ENCODE measurements at places on chromosomes 5 and 9. TPM values are rescaled to one million over a fixed set of nuclear protein-coding genes. Genes with fewer than 3 reads are reported as not detected.

OBP2B gene
- not detected for total RNA-seq

BHMT2 gene
- total RNA-seq, result 0.82 TPM

- no peak for DNase-seq
Observed at GRCh38 chr9:133843751-133844397, 105.7 kb upstream of the SARDH start.

DNA sequence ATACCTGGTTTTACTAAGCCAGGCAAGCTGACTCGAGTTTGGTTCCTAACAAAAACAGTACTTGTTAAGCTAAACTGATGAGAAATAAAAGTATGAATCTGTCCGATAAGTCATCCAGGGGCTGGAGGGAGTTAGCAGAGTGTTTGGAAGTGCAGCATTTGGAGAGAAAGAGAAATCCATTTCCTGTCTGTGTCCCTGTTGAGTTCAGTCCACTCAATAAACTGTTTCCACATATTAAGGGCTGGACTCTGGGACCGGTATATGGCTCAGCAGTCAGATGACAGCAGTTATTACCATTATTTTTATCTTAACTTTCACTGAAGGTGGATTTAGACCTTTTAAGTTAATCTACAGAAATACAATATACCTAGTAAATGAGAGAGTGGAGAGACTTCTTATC lies 130.6 kb upstream of the ADRA1B start:
- no peak for DNase-seq

DNA sequence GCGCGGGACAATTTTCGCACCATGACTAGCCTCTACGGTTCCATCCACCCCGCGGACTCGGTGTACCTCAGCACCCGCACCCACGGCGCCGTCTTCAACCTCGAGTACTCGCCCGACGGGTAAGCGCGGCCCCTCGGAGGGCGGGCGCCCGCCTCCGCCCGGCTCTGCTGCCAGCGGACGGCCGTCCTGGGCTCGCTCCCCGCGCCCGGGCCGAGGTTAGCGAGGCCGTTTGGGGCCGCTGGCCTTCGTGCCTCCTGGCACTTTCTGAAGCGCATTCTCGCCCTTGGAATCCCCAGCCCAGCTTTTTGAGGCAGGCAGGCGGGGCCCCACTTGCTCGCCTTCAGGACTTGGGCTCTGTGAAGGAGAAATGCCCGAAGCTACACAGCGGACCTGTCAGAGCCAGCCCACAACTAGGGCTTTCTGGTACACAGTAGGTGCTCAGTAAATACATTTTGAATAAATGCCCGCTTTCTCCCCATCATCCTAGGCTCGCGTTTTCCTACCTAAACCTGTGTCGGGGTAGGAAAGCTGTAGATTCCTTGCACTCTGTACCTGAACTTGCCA lies 772 bp downstream of the DCAF10 start:
- DNase-seq, result no peak

GRCh38 chr9:135032868-135033460 lies 54.5 kb upstream of the OLFM1 start:
- DNase-seq, result no peak

DNA sequence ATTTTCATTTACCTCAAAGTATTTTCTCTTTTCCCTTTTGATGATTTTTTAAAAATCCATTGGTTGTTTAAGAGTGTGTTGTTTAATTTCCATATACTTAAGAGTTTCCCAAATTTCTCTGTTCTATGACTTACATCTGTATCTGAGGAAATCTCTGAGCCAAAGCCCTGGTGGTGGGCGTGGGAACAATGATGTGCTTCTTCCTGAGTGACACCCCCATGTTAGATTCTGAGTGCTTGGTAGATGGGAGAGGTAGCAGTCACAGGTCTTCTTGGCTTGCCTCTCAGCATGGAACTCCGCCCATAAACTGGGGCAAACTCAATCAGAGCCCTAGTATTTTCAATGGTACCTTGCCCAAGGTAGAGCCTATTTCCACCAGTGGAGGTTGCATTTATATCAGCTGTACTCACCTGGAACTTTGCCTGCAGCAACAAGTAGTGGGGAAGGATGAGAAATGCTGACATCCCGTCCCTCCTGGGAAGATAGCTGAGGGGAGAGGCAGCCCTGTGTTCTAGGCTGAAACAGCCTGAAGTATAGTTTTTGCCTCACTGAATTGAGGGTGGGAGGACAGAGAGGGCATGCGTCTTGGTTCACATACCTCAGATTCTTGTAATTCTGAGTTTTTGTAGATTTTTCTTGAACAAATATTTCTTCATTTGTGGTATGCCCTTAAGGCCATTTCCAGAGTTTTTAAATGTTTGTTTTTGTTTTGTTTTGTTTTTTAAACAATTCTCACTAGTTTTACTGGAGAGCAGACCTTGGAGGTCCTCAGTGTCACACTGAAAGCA lies 26.4 kb downstream of the C9orf43 start:
- DNase-seq, result no peak

GRCh38 chr5:180607861-180608571 lies 16.7 kb upstream of the SCGB3A1 start:
- DNase-seq, result no peak

DNA sequence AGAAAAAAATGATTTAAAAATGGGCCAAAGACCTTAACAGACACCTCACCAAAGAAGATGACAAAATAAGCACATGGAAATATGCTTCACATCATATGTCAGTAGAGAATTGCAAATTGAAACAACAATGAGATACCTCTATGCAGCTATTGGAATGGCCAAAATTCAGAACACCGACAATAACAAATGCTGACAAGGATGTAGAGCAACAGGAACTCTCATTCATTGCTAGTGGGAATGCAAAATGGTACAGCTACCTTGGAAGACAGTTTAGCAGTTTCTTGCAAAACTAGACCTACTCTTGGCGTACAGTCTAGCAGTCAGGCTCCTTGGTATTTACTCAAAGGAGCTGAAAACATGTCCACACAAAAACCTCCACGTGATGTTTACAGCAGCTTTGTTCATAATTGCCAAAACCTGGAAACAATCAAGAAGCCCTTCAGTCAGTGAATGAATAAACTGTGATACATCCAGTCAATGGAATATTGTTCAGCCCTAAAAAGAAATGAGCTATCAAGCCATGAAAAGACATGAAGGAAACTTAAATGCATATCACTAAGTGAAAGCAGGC lies 10.5 kb upstream of the MVB12B start:
- no peak for DNase-seq

- no peak for DNase-seq
Observed at GRCh38 chr9:70802206-70802605, 319.2 kb downstream of the TRPM3 start.

- no peak for DNase-seq
Observed at GRCh38 chr9:72205513-72205912, 56.3 kb downstream of the GDA start.

GRCh38 chr5:145681686-145682085 lies 153.5 kb downstream of the PRELID2 start:
- DNase-seq, result no peak

- no peak for DNase-seq
Observed at GRCh38 chr9:96305171-96305570, 3.2 kb upstream of the HSD17B3 start.

GRCh38 chr9:3337515-3338225 lies 188.1 kb downstream of the RFX3 start:
- no peak for DNase-seq

DNA sequence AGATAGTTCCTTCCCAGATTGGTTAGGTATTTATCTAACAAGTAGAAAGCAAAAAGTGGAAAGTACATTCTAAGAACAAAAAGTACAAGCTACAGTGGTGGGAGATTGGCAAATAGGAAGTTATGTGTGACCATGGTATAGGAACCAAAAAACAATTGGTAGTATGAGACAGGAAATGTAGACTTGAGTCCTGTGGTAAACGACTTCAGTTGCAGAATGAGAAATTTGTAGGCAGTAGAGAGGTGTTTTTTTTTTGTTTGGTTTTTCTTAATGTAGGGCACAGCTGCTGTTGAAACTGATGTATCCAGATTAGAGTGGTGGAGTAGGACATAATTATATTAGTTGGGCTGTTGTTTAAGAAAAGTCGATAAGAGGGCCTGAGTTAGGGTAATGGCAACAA lies 72.0 kb downstream of the CCNH start:
- no peak for DNase-seq

DNA sequence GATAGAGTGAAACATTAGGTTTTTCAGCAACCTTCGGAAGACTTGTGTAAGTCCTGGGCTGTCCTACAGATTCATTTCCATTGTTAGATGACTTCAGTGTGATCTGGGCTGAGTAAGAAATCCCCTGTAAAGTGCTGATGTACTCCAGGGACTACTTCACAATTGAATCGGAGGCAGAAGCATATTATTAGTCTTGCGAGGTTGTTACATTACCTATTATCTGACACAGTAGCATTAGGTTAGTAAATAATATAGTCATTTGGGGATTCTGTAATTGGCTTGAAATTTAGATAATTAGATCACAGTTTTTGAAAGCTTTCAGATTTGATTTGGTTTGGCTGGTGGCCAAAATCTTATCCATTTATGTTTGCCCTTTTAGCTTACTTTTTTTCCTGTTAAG lies 62.4 kb downstream of the DMRT1 start:
- no peak for DNase-seq

- DNase-seq, result no peak
Observed at GRCh38 chr9:118529210-118529609, 825.0 kb downstream of the TLR4 start.

DNA sequence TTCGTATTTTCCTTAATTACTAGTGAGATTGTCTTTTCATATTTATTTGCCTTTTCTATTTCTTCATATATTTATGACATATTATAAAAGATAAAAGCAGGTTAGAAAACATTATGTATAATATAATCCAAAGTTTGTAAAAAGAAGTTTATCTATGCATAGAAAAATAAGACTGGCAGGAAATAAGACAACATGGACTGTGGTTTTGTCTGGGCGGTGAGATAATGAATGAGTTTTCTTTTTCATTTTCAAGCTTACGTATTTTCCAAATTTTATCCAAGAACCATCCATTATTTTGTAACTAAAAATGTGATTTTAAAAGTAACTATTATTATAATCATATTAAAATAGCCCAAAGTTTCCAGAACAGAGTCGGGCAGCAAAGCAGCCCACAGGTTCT lies 109.8 kb upstream of the MVB12B start:
- DNase-seq, result no peak

DNA sequence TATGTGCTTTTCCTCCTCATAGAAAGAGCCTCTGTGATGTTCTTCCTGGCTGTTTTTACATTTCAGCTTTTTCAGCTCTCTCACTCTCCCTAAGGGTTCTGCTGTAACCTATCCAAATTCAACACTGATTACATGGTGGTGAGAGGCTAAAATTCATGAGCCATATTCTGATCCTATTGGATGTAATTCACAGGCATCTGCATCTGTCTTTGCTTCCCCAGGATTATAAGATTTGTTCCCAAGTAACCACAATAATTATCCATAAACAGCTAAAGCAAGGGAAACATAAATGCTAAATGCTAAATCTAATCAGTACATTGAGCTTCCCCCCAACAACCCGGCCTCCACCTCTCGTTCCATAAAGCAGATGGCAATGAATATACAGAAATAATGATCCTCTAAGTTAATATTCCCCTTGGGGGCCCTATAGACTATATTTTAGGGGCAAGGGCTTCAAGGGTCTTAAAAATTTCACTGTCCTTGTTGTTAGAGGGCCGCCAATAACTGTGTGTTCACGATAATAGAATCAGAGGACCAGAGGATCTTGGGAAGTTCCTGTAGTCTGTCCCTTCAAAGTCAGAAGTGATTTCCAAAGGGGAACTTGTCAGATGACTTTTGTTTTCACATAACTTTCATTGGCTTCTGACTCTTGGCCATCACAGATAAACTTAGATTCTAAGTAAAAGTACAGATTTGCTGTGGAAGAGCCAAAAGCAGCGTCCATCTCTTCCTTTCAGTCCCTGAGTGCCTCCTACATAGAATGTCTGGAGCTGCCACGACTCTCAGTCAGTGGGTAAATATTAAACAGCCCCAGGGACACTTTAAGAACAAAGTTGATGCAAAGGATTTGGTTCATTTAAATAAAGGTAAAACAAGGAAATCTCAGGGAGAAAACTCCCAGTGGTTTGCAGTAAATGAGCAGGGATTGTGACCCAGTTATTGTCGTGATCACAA lies 125.6 kb downstream of the ALDH1A1 start:
- no peak for DNase-seq

GRCh38 chr5:127907907-127908306 lies 175.7 kb upstream of the SLC12A2 start:
- no peak for DNase-seq

- no peak for DNase-seq
Observed at GRCh38 chr9:129898185-129898584, 62.9 kb downstream of the USP20 start.

DNA sequence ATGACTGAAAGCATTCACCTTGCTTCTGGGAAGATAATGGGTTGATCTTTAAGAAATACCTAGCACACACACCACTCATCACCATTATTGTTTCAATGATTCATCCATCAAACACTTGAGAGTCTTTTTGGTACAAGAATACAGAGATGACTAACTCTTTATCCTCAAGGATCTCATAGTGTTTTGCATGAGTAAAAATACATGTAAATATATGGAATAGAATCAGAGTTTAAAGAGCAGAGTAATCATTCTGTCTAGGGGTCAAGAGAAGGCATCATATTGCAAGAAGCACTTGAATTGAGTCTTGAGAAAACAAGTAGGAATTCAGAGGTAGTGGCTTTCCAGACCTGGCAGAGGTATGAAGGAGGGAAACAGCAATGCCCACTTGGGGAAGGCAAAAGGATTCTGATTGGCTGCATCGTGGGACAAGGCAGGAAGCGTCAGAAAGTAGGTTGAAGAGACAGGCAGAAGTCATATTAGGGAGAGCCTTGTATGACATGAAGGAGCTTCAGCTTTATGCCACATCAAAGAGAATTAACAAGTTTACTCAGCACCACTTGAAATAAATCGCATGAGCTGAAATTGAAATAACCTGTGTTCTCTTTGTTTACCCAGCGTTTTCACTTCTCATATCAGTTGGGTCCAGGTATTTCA lies 542.5 kb downstream of the TLE1 start:
- DNase-seq, result no peak

All from cerebellum (tissue), 4 donors.